ENCODE measurements at places on chromosomes 7 and 10.

GRCh38 chr7:17530244-17530643, 231.8 kb downstream of the AHR start:
- DNase-seq, result peak; percentile 83

DNA sequence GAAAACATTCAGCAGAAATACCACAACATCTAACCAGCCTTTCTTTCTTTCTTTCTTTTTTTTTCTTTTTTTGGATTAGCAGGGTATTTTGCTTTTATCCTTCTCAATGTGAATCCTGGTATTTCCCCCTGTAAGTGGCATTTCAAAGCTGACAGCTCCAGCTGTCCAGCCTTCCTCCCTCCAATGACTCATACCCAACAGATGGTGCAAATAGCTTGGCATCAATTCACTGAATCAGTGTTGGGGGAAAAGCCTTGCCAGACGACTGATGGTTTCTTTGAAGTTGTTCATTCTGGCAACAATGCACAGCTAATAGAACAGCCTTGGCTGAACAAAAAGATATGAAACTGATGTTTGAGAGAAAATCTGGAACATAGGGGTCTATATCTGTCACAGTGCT, 316.8 kb upstream of the STEAP1 start:
- no peak for DNase-seq

GRCh38 chr10:43076311-43076875, 476 bp upstream of the RET start:
- DNase-seq, result no peak

GRCh38 chr10:130188195-130189175, 52.3 kb downstream of the GLRX3 start:
- DNase-seq, result no peak
